Activated CD8-positive, alpha-beta memory T cell treated with anti-CD3 and anti-CD28 coated beads for 1 hour (primary cell): ENCODE measurements at places on chromosomes 6 and 20.

- no peak for DNase-seq
Observed at GRCh38 chr6:2546901-2547300, 203.8 kb downstream of the MYLK4 start.

GRCh38 chr20:50449738-50450492 is 60.3 kb upstream of the PTPN1 start:
- DNase-seq, result no peak

DNA sequence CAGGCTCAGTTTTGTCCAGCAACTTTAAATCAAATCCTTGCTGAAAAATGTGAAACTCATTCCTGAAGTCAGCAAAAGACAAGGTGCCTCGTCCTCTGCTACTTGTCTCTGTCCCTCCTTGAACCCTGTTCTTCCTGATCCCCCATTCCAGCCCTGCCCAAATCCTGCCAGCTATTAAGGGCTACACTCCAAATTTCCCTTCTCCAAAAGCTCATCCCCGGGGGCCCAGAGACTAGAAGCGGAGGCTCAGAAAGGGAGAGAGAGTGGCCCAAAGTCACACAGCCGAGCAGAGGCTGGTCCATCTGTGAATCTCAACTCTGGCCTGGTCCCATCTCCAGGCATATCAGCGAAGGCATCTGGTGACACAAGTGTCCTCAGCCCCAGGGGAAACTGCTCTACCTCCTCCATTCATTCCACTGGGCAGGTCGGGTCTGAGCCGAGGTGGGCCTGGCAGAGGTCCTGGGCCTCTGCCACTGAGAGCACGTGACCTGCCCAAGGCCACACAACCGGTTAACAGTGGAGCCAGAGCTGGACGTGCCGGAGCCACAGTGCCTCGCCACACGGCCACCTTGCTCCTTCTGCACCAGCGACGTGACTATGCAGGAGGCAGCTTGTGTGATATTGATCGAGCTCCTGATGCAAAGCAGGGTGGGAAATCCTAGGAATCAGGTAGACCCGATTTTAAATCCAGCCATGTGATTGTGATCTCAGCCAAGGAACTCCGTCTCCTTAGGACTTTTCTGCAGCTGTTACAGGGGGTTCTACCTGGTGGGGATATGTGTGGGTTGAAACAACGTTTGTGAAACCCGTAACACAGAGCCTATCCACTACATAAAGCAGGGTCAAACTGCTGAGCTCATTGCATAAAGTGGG is 28.6 kb downstream of the NOL4L start:
- no peak for DNase-seq

GRCh38 chr6:1570848-1571247 is 38.9 kb upstream of the FOXC1 start:
- DNase-seq, result no peak

DNA sequence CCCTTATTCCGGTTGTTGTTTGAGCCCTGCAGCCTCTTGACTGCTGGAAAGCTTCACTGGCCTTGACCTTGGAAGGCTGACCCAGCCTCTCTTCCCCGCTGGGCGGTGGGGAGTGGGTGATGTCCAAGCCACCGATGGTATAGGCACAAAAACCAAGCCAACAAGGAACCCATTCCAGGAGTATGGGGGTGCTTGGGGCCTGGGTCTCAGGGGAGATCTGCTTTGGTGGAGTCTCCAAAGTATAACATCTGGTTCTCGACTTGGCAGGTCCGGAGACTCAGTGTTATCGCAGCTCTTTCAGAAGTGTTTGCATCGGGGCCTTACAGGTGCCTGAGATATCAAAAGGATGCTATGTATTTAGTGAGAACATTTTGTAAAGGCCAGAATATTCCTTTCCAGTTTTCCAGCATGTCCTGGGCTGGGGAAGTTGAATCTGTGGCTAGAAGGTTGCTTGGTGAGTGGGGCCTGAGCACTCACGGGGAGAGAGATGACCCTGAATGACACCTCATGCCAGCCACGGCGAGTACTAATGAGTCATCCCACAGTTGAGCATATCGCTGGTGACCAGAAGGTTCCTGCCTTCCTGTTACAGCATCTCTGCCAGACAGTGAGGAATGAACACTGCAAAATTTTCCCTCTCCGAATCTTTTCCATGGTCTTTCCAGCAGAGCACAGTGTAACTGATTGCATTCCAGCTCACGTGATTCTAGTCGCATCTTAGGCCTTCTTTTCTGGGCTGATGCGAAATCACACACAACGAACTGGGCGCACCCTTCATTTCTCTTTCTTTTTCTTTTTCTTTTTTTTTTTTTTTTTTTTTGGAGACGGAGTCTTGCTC is 133.9 kb downstream of the ZDHHC14 start:
- DNase-seq, result no peak

DNA sequence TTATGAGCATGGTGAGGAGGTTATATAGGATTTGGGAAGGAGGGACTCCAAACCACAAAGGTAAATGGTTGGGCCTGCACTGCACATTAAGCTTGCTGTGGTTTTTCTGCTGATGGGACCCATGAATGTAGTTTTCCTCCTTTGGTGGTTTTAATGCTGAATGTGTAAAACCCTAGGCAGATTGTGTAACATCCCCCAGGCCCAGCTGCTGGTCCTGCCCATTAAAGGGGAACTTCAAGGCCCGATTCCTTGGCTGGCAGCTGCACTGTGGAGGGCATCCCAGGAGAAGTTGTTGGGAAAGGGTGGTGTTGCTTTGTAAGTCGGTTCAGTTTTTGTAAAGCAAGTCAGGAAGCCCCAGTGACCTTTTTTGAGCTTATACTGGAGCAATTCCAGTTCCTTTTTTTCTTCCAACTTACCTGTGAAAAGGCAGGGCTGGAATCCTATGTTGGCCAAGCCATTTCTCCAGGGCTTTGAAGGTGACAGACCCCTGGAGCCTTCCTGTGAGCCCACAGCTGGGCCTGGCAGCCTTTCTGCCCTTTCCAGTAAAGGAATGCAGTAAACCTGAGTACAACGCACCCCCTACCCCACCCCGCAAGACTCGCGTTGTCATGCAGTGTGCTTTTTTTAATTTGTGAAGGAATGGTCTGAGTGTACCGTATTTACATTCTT is 43.1 kb upstream of the NAA20 start:
- DNase-seq, result no peak

GRCh38 chr20:12179692-12180091 is 262.0 kb downstream of the BTBD3 start:
- DNase-seq, result no peak

GRCh38 chr20:53622247-53623133 is 28.9 kb upstream of the ZNF217 start:
- DNase-seq, result no peak
